Kasumi-1 (cell line): ENCODE measurements at places on chromosomes 5 and 9.

DNA sequence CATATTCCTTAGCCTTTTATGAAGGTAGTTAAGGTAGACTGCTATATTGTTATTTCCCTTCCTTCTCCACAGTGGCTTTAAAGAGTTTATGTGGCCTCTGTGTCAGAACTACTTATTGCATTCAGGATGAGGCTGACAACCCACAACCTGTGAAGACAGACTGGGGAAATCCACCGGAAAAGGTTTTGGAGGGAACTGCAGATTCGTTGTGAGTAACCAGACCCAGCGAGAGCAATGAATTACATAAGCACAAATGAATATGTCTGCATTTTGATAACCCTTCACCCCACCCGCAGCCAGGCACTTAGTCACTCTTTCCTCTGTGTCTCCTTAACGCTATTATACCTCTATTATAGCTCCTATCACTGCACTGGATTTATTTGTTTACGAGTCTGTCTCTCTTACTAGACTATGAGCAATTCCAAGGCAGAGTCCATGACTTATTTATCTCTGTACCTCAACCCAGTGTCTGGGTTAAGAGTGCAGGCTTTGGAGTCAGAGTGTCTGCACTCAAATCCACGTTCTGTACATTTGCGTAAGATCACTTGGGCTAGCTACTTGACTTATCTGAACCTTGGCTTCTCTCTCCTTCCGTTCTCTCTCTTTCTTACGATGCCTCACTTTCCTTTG is 19.2 kb downstream of the KCTD16 start:
- peak; percentile 89 for DNase-seq

DNA sequence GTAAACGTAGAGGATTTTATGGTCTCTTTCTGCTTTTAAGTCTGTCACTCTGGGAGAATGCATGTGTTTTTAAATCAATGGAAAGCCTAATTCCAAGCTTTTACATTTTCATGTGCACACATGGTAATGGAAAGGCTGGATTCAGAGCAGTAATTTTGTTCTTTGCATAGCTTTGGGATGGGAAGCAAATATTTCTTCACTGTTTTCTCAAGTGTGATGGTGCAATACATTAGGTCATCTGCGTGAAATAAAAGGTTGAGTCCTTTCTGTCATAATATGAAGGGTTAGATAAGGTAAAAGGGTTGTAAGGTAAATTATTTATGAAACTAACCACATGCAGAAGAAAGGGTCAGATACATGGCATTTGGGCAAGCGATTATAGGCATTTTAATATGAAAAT is 88.2 kb upstream of the NR3C1 start:
- DNase-seq = no peak

- no peak for DNase-seq
Measured at GRCh38 chr9:20253635-20254034, 368.7 kb downstream of the MLLT3 start.

DNA sequence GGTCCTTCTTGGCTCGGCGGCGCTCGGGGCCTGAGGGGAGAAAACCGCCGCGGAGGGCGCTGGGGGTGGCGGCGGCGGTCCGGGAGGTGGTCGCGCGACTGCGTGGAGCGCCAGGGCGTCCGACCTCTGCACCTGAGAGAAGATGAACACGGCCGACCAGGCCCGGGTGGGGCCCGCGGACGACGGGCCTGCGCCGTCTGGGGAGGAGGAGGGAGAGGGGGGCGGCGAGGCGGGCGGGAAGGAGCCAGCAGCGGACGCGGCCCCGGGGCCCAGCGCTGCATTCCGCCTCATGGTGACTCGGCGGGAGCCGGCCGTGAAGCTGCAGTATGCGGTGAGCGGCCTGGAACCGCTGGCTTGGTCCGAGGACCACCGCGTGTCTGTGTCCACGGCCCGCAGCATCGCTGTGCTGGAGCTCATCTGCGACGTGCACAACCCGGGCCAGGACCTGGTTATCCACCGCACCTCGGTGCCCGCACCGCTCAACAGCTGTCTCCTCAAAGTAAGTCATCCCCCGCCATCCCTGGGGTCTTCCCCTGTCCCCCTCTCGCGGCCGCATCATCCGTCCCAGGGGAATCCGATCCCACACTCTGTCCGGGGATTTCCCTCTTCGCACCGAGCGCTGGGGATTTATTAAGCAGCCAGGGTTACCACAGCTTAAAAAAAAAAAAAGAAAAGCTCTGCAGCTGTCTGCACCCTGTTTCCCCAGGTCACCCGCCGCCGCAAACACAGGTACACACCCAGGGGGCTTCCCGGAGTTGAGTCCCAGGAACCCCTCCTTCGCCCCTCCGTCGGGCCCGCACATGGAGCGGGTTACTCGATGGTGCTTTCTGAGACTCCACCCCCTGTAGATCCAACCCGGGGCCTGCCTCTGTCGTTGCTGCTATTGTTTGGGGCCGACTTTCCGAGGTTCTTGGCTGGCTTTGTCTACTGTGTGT is at the start of gene GTF3C4:
Gene GTF3C4 (plus strand): TSS at position 8 of the 935 bp plus-strand sequence. CDS start 135 bp downstream, at position 143.
- DNase-seq = peak; percentile 46

- DNase-seq = peak; percentile 41
Measured at GRCh38 chr9:114754581-114754980, 51.3 kb downstream of the TNFSF15 start.

GRCh38 chr5:118354797-118355196 is 633.5 kb downstream of the DTWD2 start:
- DNase-seq = no peak

DNA sequence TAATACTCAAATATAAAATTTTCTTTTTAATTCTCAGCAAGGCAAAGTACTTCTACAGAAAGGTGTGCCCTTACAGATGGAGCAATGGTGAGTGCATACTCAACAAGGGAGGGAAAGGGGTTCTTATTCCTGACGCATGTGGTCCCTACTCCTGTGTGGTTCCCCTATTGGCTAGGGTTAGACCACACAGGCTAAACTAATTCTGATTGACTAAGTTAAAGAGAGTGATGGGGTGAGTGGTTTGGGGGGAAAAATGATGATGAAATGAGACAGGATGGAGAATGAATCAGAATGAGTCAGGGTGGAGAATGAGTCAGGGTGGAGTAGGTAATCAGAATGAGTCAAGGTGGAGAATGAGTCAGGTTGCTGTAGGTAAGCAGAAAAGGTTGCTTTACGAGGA is 22.9 kb upstream of the HMGCS1 start:
- DNase-seq = no peak

DNA sequence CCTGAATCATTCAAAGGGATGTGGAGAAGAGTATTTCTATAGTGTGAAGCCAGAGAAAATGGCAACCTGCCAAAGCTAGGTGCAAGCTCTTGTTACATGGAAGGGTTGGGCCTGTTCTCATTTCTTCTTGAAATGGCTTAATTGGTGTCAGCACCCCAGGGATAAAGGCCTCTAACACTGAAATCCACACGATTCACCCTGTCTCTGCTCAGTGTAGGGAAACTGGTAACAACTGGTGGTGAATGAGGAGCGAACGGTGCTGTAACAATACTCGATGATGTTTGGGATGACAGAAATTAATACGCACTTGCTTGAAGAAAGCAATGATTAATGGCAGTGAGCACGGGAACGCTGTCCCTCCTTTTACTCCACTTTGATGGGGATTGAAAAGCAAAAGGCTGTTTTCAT is 16.2 kb downstream of the PBX3 start:
- DNase-seq = no peak

DNA sequence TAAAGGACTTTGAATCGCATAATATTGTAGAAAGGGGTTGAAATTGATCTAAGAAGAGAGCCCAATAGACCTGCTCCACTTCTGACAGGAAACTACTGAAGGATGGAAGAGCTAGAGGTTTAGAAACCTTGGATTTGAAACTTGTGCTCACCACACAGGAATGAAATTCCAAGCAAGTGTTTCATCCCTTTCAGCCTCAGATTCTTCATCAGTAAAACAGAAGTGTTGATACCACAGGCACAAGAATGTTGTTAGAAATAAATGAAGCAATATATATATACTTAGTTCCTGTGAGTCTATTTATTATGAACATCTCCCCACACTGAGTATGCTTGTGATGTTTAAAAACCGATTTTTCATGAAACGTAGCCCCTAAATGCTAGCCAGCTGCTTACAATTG is 43.8 kb downstream of the PRRC1 start:
- no peak for DNase-seq

- DNase-seq = peak; percentile 9
Measured at GRCh38 chr9:137077010-137077747, at the start of gene UAP1L1. UAP1L1 (plus strand) TSS chr9:137077517; CDS start chr9:137077533, 16 bp downstream.

- DNase-seq = no peak
Measured at GRCh38 chr5:14767053-14767452, 102.5 kb downstream of the OTULIN start.
